Breast epithelium (tissue), 4 donors: ENCODE measurements at places on chromosomes 7 and 10. TPM values are rescaled to one million over a fixed set of nuclear protein-coding genes. Genes with fewer than 3 reads are reported as not detected.

DNA sequence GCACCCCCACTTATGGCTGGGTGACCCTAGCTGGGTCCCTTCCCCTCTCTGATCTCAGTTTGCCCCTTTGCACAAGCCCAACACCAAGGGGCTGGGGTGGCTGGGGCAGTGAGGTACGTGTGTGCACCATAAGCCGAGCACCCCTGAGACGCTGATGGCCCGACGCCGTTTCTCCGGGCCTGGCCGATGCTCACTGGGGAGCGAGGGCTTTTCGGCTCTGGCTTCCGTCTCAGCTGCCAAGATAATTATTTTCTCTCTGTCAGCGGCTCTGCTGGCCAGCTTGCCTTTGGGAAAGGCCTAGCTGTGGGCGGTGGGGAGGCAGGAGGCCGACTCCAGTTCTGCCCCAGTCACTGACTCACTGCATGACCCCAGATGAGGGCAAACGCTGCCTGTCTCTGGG, 91.0 kb downstream of the ZMIZ1 start:
- no peak for DNase-seq

Gene STRIP2
- total RNA-seq: 1.8 TPM

Gene AGR2
- total RNA-seq: not detected

DNA sequence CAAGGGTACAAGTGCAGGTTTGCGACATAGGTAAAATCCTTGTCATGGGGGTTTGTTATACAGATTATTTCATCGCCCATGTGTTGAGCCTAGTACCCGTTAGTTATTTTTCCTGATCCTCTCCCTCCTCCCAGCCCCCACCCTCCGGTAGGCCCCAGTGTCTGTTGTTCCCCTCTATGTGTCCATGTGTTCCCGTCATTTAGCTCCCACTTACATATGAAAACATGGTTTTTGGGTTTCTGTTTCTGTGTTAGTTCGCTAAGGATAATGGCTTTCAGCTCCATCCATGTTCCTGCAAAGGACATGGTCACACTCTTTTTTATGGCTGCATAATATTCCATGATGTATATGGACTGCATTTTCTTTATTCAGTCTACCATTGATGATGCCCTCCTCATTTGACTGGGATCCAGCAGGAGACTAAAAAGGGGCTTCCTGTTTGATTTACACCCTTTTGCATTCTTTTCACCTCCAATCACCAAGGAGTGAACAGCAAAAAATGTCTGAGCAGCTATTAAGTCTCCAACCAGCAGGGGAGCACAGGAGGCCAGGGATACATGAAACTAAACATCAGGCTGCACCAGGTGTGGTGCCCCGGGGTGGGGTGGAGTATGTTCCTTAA, 188.2 kb downstream of the SKIDA1 start:
- DNase-seq: no peak

- no peak for DNase-seq
These were observed 76.2 kb downstream of the SLIT1 start for GRCh38 chr10:97109547-97109946.

Gene SHH
- not detected for total RNA-seq
